Psoas muscle (tissue), 8 donors: ENCODE measurements at places on chromosomes 5 and 9. TPM values are rescaled to one million over a fixed set of nuclear protein-coding genes. Genes with fewer than 3 reads are reported as not detected.

Gene FGFR4
- total RNA-seq: 3.5 TPM

DNA sequence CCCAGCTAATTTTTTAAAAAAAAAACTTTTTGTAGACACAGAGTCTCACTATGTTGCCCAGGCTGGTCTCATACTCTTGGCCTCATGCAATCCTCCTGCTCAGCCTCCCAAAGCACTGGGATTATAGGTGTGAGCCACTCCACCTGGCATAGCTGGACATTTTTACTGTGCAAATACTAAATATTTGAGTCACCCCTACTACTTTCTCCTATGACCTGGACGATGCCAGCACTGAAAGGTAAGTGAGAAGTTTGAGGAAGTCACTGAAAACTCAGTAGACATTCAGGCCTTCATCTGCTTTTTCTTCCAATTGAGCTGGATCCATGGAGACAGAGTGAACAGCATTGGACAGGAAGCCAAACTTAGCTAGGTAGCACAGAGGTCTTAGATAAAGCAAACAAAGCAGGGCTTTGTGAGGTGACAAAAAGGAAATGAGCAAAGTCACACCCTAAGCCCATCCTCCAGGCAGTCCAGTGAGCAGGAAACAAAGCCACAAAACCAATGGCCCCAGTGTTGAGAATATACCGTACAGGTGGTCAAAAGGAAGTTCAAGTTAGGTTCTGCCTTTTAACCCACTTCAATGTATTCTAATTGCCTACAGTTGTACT is 192.6 kb upstream of the RASA1 start:
- no peak for DNase-seq

GRCh38 chr5:59485107-59485506 is 408.4 kb downstream of the PDE4D start:
- DNase-seq: no peak

Gene PCSK1
- 0.11 TPM for total RNA-seq

Gene LEAP2
- 1.1 TPM for total RNA-seq

DNA sequence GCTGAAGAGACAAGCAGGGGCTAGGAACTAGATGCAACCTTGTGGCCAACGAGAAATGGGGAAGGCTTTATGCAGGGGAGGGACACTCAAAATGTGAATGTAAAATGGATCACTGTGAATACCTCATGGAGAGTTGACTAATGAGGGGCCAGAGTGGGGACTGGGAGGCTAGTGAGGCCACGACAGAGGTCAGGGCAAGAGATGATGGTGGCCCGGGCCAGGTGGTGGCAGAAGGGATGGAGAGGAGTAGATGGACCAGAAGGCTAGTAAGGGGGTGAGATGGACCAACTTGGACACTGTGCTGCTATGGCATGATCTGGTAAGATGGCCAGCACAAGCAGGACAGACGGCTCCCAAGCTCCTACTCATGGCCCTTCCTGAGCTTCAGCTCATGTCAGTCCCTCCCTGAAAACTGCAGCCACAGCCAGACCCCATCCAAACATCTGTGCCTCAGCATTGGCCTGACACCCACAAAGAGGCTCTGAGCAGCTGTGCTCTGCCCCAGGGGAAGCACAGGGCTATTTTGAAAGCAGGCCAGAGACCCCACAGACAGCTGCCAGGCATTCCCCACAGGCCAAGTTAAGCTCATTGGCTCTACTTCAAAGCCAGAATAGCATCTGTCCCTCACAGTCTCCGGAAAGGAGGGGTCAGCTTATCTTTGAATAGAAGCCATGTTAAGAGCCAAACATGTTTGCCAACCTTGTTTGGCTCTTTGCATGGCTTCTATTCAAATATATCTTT is 22.1 kb downstream of the P4HA2 start:
- peak; percentile 61 for DNase-seq

Gene CYLC2
- not detected for total RNA-seq

- no peak for DNase-seq
Measured at GRCh38 chr5:81878333-81878732, 93.5 kb upstream of the ATG10 start.

Gene EHMT1
- total RNA-seq: 49.6 TPM

DNA sequence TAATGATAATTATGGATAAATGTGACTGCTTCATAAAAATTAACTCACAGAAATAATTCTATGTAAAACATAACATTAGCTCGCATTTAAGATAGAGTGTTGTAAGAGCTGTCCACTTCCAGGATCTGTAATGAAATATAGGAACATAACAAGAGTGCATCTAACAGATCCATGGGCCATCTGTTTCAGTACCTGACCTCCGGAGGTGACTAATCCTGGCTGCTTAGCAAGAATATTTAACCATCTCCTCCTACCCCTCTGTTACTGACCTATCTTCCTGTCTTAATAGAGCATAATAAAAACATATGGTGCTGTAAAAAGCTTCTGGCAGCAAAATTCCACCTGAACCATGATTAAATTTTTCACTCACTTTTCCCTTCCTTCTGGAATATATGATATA is 7.1 kb downstream of the PLCXD3 start:
- no peak for DNase-seq

Gene HRH2
- total RNA-seq: 0.74 TPM

Gene NPR3
- total RNA-seq: 30.4 TPM

- no peak for DNase-seq
Measured at GRCh38 chr5:66072031-66072430, 72.1 kb upstream of the SREK1 start.

- DNase-seq: no peak
Measured at GRCh38 chr5:96633820-96634219, 28.4 kb upstream of the CAST start.

DNA sequence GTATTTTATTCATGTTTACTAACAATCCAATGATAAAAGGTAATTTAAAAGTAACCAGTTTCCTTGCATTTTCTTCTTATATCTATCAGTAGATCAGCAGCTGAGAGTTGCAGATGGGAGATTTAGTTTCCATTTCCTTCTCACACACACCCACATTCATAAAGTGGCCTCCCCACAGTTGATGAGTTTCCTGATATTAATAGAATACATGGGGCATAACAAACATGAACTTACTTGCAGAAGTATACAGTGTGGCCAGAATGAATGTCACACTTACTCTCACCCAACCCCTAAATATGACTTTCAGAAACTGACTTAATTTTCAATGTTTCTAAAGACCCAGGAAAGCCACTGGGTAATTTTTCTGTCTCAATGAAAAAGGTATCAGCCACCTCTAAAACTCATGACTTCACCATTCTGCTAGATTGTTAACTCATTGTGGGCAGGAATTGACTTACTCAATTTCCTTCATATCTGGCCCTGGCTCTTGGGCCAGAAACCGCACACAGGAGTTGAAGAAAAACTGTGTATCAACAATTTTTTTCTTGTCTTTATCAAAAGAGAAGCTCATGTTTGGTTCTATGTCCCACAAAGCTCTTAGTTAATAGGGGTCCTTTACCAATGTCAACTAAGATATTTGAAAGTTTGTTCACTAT is 63.5 kb upstream of the OSMR start:
- no peak for DNase-seq

- DNase-seq: no peak
Measured at GRCh38 chr5:3010953-3011763, 259.7 kb upstream of the IRX2 start.

GRCh38 chr5:113156271-113156877 is 179.8 kb downstream of the DCP2 start:
- DNase-seq: no peak

- DNase-seq: peak; percentile 91
Measured at GRCh38 chr9:35905912-35906679, at the start of gene HRCT1. TSS of gene HRCT1 (plus strand) at chr9:35906202. CDS start at chr9:35906288, 86 bp downstream.

- DNase-seq: no peak
Measured at GRCh38 chr5:121121786-121122185, 657.7 kb downstream of the PRR16 start.

Gene ADAMTS2
- 3.7 TPM for total RNA-seq

Gene NIM1K
- 0.24 TPM for total RNA-seq

GRCh38 chr9:110714314-110714713 is 45.7 kb downstream of the MUSK start:
- DNase-seq: no peak

GRCh38 chr5:132094393-132095076 is 20.9 kb downstream of the CSF2 start:
- DNase-seq: peak; percentile 32
